ENCODE measurements at places on chromosomes 2 and 18. TPM values are rescaled to one million over a fixed set of nuclear protein-coding genes. Genes with fewer than 3 reads are reported as not detected.

FIGN gene
- total RNA-seq: 0.57 TPM

MYO5B gene
- total RNA-seq: 3.1 TPM

CPS1 gene
- total RNA-seq: 11.7 TPM

AMMECR1L gene
- total RNA-seq: 11.9 TPM

COPS9 gene
- total RNA-seq: 169 TPM

CCDC178 gene
- total RNA-seq: not detected

SULT1C4 gene
- total RNA-seq: not detected

G6PC2 gene
- not detected for total RNA-seq

EHBP1 gene
- 23.6 TPM for total RNA-seq

EN1 gene
- 1.8 TPM for total RNA-seq

ITPRIPL1 gene
- total RNA-seq: 2.4 TPM

CD28 gene
- total RNA-seq: not detected

SPDYA gene
- 0.86 TPM for total RNA-seq

CD8B2 gene
- not detected for total RNA-seq

OR6B2 gene
- total RNA-seq: not detected

CD8A gene
- not detected for total RNA-seq

UGT1A6 gene
- 1.1 TPM for total RNA-seq

PAX8 gene
- total RNA-seq: 0.57 TPM

ANKAR gene
- 0.74 TPM for total RNA-seq

CCDC102B gene
- 2.6 TPM for total RNA-seq

SCN9A gene
- total RNA-seq: 0.54 TPM

VWC2L gene
- total RNA-seq: not detected

GALNT3 gene
- total RNA-seq: 9.3 TPM

EGR4 gene
- total RNA-seq: not detected

All from Daoy (cell line).